ENCODE measurements at places on chromosomes 2 and 18.

GRCh38 chr2:137047369-137047768, 282.0 kb downstream of the THSD7B start:
- no peak for DNase-seq

GRCh38 chr2:139492131-139492680, 712.0 kb upstream of the NXPH2 start:
- DNase-seq = no peak

- DNase-seq = no peak
Measured at GRCh38 chr2:1484131-1484884, 71.0 kb downstream of the TPO start.

DNA sequence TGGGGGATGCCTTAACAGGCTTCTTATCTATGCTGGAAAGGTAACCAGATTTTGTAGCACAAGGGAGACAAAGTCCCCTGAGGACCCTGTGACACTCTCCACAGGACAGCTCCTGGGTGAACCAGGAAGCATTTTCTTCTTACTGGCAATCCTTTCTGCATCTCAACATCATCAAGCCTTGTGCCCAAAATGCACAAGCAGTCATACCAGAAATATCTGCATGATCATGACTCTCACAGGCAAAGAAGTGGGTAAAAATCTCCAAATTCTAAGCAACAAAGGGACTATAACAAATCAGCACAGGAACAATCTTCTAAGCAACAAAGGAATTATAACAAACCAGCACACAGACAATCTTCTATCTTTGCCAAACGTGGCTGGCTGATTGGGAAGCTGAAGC, 99.1 kb upstream of the CD226 start:
- DNase-seq = no peak

DNA sequence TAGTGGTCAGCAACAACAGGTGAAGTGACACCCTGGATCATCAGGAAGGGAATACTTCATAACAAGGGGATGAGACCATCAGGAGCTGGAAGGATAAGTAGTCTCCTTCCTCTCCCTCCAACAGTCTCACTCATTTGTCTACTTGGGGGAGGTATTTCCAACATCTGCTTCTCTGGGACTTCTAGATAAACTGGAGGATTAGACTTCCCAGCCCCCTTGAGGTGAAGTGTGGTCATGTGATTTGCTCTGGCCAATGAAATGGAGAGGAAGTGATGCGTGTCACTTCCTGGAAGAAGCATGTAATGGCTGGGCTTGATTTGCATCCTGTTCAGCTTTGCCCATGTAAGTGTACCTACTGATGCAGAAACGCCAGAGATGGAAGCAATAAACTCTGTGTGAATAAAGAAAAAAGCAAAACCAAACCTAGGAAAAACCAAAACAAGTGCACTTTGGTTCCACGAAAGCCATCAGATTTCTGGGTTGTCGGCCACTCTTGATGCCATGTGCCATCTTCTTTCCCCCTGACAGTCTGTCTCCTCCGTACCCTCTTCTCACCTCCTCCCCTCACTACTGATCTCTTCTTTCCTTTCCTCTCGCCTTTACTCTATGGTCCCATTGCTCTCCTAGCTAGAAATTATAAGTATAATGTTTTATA, 76.1 kb upstream of the DNMT3A start:
- no peak for DNase-seq

DNA sequence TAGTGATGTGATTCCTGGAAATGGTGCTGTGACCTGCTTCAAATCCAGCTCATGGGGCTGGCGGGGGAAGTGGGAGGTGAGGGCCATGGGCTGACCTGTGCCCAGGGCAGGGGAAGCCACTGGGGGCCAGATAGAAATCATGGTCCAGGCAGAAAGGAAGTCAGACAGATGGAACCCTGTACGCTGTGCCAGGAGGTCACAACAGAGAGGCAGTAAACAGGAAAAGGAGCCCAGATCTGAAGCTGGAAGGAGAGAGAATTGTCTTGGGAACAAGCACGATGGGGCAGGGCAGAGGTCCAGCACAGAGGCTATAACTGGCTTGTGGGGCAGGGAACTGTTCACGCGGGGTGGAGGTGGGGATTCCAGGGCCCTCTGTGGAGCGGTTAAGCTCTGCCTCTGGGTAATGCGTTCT, 76.0 kb downstream of the RNF144A start:
- DNase-seq = no peak

DNA sequence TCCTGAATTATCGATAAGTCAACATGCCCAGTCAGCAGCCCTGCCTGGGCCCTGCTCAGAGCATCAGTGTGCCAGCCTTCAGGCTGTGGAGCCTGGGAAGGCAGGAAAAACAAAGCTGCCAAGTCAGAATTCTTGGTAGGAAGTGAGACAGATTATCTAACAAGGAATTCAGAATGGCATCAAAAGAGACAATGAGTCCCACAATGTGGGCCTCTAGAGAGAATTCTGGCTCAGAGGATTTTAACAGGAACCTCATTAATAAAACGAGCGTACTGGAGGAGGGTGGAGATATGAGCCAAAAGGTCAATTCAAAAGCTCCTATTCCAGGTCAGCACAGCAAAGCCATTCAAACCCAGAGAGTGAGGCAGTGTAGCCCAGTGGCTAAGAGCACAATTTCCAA, 327.6 kb upstream of the MMADHC start:
- DNase-seq = no peak

- DNase-seq = no peak
Measured at GRCh38 chr2:58227171-58227917, 13.8 kb downstream of the FANCL start.

- DNase-seq = no peak
Measured at GRCh38 chr2:101717071-101717845, 19.8 kb downstream of the MAP4K4 start.

- no peak for DNase-seq
Measured at GRCh38 chr2:1988049-1988448, 243.7 kb upstream of the PXDN start.

- DNase-seq = no peak
Measured at GRCh38 chr2:184598316-184599053, at the start of gene ZNF804A. Gene ZNF804A, plus strand, starts transcription at chr2:184598529. Its CDS starts 431 bp downstream, at chr2:184598960.

GRCh38 chr2:200498402-200499162, 11.3 kb downstream of the KCTD18 start:
- DNase-seq = no peak

DNA sequence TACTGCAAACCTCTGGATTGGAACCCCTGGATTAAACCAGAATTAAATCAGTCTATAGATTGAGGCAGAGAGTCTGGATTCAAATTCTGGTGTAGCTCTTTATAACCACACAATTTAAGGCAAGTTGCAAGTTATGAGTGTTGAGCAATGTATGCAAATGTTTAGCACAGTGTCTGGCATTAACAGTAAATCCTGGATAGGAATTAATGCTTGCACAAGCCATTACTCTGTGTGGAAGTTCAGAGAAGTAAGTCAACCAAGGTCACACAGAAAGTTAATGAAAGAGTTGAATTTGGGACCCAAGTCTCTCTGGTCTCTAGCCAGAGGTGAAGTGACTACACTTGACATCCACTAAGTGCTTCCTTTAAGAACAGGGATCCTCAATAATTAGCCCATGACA, 2.0 kb upstream of the MARCO start:
- no peak for DNase-seq

- DNase-seq = peak; percentile 51
Measured at GRCh38 chr2:239396881-239397681, 3.7 kb downstream of the HDAC4 start.

DNA sequence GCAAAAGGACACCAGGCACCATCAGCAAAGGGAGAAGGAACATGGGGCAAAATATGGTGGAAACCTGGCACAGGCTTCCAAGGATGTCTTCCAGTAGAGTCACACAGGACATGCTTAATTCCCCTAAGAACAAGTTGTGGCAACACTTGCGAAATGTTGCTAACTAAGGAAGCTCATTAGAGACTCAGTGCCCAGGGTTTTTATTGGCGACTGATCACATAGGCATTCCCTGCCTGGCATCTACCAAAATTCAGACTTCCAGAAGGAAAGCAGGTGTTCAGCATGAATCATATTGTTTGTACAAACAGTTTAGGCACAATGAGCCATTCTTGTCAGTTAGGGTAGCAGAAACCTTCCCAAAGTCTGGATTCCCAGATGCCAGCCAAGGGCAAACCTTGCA, 25.7 kb downstream of the SLC4A1AP start:
- DNase-seq = no peak

- peak; percentile 93 for DNase-seq
Measured at GRCh38 chr2:172555522-172556283, at the start of gene PDK1. Gene PDK1, plus strand, starts transcription at chr2:172556090. Its CDS starts 61 bp downstream, at chr2:172556151.

GRCh38 chr18:78652001-78652545, 327.5 kb upstream of the SALL3 start:
- no peak for DNase-seq

DNA sequence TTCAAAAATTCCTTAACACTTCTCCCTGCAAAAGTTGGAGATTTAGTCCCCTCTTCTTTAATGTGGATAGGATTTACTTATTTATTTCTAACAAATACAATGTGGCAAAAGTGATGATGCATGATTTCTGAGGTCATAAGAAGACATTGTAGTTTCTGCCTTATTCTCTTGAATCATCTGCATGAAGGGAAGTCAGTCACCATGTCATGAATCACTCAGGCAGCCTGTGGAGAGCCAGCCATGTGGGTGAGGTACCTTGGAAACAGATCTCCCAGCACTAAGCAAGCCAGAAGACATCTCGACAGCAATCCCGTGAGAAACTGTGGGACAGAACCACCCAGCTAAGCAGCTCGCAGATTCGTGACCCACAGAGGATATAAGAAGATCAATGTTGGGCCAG, 2.7 kb upstream of the ZC3H8 start:
- DNase-seq = no peak

DNA sequence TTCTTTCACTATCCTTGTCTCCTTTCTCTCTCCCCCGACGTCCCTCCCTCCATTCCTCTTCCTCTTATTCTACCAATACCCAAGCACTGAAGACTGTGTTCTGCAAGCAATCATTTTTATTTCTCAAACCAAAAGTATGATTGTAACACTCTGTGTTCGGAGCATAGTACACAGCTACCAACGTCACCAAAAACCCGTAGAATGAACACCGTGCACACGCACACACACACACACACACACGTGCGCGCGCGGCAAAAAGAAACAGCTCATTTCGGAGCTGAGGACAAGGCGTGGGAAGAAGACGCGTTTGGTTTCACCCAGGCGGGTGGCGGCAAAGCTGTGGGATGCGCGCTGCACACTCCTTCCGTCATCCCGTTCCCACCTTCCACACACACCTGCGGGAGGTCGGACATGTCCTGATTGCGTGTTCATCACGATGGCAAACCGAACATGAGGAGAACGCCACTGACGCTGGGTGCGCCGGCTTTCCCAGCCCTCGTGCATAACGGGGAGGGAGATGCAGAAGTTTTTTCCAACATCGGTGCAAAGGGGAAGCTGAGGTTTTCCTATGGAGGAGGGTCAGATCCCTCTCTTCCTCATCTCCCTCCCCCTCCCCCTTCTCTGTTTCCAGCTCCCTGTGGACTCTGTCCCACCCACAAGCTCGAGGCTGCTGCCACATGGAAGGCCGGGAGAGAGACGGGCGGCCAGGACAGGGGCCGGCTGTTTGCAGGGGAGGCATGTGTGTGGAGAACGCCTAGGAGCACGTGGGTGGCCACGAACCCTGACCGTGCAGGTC, 20.4 kb downstream of the MBP start:
- no peak for DNase-seq

DNA sequence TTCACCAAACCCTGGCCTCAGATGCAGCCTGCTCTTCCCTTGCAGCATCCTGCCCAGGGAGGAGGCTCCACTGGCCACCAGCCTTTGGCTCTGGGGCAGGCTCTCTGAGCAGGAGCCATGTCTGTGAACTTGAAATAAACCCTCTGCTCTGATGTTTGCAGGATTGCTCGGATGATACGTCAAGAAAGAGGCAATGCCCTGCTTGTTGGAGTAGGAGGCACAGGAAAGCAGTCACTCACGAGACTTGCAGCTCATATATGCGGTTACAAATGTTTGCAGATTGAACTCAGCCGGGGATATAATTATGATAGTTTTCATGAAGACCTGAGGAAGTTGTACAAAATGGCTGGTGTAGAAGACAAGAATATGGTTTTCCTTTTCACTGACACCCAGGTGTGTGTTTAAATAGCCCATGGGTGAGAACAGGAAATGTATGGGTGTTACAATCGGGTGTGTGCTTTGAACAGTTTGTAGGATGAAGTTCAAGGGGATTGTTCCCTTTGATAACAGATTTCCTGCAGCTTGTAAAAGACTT, 177.9 kb downstream of the DNAH6 start:
- DNase-seq = peak; percentile 61
